ENCODE measurements at places on chromosomes 11 and 22.

- DNase-seq = no peak
Observed at GRCh38 chr22:46598224-46598623, 22.0 kb upstream of the GRAMD4 start.

DNA sequence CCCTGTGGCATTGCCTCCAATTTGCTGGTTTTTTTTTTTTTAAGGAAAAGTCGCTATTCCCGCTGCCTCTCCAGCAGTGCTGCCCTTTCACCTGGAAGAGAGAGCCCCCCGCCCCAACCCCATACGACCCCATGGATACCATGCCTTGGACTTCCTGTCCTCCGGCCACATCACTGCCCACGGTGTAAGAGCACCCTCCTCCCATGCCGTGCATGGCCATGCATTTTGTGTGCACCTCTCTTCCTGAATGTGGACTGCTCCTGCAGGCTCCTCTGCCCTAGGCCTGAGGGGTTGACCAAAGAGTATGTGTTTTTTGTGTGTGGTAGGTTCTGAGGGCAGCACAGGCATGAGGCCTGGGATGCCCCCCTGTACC lies 65.6 kb upstream of the SPON1 start:
- DNase-seq = no peak

DNA sequence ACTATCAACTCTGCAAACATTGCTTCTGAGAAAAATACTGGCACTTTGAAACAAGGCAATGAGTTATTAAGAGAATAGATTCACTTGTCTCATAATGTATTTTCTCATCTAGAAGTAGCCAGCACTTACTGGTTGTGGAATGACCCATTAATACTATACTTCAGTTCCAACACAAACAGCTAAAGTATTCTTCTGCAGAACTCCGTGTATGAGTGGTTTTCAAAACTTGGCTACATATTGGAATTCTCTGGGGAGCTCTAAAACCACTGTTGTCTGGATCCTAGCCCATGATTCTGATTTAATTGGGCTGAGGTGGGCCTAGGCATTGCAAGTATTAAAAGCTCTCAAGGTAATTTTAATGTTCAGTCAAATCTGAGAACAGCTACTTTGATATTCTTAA lies 1416.4 kb upstream of the RAG2 start:
- DNase-seq = no peak

GRCh38 chr11:62574363-62575071 lies 826 bp upstream of the EEF1G start:
- no peak for DNase-seq

GRCh38 chr11:102367364-102367763 lies 20.4 kb downstream of the BIRC2 start:
- no peak for DNase-seq
